ENCODE measurements at places on chromosomes 2 and 18.

GRCh38 chr18:51255693-51256092, 58.2 kb upstream of the MEX3C start:
- ATAC-seq = no peak

DNA sequence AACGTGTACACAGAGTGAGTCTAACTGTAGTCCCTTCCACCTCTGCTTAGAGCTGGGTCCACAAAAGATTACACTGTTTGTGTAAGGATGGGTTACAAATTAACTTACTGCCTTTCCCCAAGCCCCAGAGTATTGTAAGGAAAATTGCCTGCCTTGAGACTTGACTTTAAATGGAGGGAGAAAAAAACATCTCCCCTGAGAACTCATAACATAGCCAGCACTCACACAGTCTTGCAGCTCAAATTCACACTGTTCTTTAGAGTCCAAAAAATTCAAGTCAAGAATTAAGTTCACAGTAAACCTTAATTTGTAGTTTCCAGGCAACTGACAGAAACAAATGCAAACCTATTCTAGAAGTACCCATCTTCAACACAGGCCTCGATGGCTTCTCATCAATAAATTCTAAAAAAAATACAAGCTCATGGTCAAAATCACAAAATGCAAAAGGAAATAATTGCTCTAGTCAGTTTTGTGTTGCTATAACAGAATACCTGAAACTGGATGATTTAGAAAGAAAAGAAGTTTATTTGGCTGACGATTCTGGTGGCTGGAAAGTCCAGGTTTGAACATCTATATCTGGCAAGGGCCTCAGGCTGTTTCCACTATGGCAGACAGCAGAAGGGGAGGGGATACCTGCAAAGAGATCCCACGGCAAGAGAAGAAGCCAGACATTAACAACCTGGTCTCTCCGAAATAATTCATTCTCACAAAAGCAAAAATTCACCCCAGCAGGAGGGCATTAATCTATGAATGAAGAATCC, 34.6 kb upstream of the TMEM17 start:
- ATAC-seq = no peak

- ATAC-seq = peak; percentile 26
Observed at GRCh38 chr18:45521777-45522176, 93.5 kb upstream of the SLC14A2 start.

GRCh38 chr2:88114889-88115288, 13.0 kb downstream of the FABP1 start:
- ATAC-seq = no peak

DNA sequence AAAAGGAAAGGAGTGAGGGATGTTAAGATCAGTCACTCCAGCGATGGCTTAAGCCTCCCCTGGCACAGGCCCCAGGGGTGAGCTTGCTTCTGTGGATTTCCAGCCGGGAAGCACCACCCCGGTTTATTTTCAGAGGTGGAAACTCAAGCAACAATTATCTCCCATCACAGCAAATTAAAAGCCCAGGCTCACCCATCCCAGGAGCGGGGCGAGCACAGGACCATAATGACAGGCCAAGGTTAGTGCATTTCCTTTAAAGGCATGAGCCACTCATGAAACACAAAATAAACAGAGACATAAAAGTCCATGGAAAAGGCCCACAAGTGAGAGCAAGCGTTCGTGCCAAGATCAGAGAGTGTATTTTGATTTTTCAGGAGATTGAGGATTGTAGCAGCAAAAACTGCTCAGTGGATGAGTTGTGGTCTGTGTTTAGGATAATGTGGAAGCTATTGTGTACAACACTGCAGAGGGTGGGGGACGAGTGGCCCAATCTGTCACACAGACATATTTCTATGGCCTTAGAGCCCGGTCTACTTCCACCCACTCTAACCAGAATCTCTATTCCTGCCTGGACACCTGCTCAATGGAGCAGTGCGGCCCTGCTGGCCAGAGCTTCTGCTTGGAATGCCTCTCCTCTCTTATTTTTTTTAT, 111.4 kb upstream of the CDC42EP3 start:
- ATAC-seq = peak; percentile 30

- ATAC-seq = peak; percentile 69
Observed at GRCh38 chr2:191927319-191927867, 80.5 kb upstream of the CAVIN2 start.

DNA sequence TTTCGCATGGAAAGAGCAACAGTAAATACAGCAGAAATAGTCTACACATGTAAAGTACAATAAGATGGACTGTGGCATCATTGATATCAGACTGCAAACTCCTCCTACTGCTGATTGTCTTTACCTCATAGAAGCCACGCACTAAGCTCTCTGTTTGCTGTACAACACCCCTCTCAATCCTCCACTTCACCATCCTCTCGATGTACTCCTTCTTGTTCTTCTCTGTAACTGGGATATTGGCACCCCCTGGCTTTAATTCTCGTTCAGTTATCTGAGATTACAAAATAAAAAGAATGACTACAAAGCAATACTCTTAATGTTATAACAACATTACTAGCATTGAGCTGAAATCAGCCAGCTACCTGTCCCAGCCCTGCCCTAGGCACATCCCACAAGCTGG, 49.3 kb upstream of the STK17B start:
- no peak for ATAC-seq

DNA sequence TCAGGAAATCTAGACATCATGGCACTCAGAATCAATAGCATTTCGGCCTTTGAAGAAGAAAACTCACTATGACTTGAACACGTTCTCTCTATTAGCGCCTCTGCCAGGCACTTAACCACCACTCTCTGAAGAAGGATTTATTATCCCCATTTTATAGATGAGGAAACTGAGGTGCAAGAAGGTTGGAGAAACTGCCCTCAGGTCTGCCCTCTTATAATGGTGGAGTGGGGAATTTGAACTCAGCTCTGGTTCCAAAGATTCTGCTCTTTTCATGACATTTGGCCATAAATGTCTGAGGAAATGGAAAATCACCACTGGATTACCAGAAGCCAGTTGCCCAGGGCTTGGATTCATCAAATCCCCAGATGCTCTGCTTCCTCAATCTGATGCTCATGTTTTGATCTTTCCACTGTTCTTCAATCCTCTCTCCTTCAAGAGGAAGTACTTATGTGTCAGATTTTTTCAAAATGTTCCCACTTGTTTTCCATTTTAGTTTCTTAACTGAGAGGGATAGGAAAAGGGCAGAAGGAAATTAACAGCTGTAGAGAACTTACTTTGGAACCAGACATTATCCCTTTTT, 68.1 kb downstream of the ANTXR1 start:
- ATAC-seq = no peak

- peak; percentile 94 for ATAC-seq
Observed at GRCh38 chr2:113240915-113241911, 37.5 kb downstream of the PAX8 start.

- ATAC-seq = no peak
Observed at GRCh38 chr2:19125901-19126680, 232.3 kb downstream of the OSR1 start.

DNA sequence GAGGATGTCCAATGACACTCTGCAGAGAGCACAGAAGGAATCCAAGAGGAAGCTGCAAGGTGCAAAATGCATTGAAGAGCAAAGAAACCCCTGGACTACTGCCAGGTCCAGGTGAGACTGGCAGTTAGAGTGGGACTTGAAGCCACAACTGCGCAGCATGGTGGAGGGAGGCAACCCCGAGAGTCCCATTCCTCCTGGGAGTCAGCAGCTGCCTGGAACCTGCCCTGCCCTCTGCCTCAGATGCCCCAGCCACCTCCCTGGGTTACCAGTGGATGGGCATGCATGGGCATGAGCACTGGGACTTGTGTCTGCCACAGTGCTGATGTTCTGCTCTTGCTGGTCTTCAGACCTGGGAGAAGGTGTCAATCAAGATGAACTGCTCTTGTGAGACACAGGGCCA, 43.2 kb downstream of the ANKMY1 start:
- ATAC-seq = no peak

- no peak for ATAC-seq
Observed at GRCh38 chr2:52404866-52405265, 1362.7 kb upstream of the CHAC2 start.

- ATAC-seq = no peak
Observed at GRCh38 chr2:71556692-71557250, 103.4 kb downstream of the DYSF start.

- no peak for ATAC-seq
Observed at GRCh38 chr2:30797381-30798015, 9.7 kb downstream of the CAPN13 start.

DNA sequence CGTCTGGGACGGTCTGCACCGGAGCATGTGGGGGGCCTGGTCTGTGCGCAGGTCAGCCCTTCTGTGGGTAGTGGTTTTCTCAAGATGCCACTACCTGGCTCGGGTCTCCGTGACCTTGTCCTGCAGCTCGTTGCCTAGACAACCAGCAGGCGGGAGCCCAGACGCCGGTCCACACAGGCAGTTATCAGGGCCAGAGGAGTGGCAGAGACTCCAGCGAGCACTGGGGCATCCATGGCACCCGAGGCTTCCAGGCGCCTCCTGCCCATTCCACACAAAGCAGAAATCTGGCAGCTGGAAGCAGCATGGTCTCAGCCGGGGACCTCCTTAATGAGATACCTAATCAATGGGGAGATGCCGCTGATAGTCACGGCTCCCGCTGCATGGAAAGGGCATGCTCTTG, 156.1 kb downstream of the FAM210A start:
- ATAC-seq = no peak

DNA sequence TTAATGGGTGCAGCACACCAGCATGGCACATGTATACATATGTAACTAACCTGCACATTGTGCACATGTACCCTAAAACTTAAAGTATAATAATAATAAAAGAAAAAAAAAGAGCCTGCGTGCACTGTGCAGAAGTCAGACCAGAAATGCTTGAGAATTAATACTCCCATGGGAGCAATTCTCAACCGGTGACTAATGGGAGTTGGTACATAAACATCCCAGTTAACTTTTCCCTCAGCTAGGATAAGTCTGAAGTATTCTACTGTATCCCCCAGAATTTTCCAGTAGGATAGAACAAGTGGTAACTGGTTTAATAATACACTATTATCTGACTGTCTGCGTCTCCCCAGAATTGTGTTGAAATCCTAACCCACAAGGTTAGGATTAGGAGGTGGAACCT, 113.6 kb upstream of the COL5A2 start:
- no peak for ATAC-seq

DNA sequence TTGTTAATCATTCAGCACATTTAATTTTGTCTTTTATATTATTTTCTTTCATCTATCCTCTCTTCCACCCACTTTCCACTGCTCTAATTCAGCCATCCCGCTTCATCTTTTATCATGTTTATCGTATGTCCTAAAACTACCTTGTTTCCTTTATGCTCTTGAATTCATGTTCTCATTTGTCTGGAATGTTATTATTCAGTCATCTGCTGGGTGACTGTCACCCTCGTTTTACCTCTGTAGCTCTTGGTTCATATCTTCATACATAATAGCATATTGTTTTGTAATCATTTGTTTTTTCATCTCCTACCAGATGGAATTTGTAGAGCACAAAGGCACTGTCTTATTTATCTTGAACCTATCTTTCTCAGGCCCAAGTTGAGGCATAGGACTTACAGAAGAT, 37.0 kb downstream of the SMCHD1 start:
- ATAC-seq = no peak

- no peak for ATAC-seq
Observed at GRCh38 chr2:238566001-238566645, 139.4 kb downstream of the ASB1 start.

- ATAC-seq = no peak
Observed at GRCh38 chr2:9775351-9775750, 67.9 kb upstream of the TAF1B start.

- ATAC-seq = no peak
Observed at GRCh38 chr2:2823061-2823753, 492.1 kb upstream of the MYT1L start.

GRCh38 chr2:9648821-9649220, 18.0 kb upstream of the YWHAQ start:
- no peak for ATAC-seq

- ATAC-seq = no peak
Observed at GRCh38 chr2:72605836-72606442, 219.9 kb downstream of the EXOC6B start.

DNA sequence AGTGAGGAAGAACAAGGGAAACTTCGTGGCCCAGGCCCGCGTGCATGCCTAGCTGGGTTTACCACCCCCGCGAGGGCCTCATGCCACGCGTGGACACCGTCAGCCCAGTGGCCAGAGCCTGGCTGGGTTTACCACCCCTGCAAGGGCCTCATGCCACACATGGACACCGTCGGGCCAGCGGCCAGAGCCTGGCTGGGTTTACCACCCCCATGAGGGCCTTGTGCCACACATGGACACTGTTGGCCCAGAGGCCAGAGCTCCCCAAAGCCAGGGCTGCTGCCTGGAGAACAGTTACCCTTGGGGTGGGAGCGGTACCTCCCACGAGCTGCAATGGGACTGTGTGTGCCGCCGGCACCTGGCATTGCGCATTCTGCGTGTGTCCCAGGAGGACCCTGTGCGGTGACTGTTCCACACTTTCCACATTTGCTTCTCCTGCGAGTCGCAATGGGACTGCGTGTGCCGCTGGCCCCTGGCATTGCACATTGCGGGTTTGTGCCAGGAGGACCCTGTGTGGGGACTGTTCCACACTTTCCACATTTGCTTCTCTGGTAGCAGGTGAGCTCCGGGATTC, 105.6 kb upstream of the CTDP1 start:
- no peak for ATAC-seq

GRCh38 chr2:169294001-169294675, 68.2 kb downstream of the LRP2 start:
- no peak for ATAC-seq

GRCh38 chr18:25237571-25238267, 114.2 kb downstream of the ZNF521 start:
- ATAC-seq = no peak

GRCh38 chr2:231715988-231716616, 7.8 kb downstream of the PTMA start:
- ATAC-seq = no peak

- ATAC-seq = no peak
Observed at GRCh38 chr2:128301021-128301420, 17.6 kb downstream of the HS6ST1 start.

GRCh38 chr2:96550787-96551604, 14.4 kb downstream of the ARID5A start:
- ATAC-seq = no peak

DNA sequence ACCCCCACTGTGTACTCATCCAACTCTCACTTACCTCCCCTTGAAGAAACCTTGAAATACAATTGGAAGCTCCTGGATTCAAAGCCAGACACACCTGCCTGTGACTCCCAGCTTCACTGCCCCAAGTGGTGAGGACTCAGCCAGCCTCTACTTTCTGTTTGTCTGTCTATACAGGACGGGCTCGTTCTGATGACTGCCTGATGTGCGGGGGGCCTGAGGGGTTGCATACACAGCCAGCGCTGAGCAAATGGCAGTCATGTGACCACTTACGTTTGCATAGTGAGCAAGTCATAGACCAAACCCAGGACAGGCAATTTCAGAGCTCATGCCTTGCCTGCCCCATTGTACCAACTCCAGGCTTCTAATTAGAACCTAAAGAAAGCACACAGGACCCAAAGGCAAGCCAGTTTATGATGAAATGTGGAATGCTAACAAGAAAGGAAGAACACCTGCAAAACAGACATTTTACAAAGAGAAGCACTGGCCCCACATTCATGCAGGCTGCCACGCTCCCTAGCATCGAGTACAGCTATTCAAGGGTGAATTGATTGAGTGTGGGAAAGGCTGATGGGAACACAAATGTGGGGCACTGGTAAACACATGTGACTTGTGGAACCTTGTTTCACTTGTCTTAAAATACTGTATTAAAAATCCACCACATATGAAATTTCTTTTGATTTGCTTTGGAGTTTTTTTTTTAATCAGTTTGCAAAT, 137.8 kb downstream of the LNPK start:
- no peak for ATAC-seq
